ENCODE measurements at places on chromosomes 1 and 21.

DNA sequence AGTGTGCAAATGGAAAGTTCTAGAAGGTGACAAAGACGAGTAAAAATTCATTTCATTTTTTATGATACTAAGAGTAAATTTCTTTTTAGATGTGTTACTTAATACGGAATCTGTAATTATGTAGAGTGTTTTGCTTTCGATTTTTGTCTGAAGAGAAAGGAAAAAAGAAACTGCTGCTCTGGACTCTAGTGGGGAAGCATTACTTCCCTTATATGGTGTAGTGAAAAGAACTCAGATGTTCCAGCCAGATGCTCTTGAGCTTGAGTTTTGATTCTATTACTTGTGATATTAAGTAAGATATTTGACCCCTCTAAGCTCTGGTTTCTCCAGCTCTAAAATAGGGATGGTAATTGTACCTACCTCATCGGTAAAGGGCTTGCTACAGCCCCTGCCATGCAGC, 12.2 kb upstream of the GPR161 start:
- no peak for DNase-seq

DNA sequence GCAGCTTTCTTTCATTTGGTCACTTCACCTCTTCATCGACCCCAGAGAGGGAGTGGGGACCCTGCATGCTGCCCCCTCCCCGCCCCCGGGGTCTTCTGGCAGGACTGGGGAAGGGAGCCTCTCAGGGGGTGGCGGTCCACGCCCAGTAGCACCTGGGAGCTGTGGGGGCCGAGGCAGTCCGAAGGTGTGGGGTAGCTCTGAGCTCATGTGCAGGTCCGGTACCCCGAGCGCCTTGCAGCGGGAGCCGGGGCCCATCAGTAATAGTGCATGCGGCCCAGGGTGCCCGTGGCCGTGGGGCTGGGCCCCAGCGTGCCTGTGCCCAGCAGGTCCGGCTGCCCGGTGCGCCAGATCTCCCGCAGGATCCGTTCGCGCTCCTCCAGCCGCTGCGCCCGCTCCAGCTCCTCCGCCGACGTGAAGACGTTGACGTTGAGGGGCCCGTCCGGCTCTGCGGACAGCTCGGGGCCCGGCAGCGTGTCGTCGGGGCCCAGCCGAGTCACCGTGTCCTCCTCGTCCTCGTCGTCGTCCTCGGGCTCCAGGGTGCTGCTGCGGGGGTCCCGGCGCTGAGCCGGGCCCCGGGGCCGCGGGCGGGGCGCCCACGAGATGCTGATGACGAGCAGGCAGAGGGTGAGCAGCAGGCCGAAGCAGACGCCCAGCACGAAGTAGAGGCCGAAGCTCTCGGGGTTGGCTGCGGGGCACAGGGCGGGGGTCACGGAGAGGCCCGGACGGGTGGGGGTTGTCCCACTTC, 1.2 kb downstream of the EVA1B start:
- no peak for DNase-seq

DNA sequence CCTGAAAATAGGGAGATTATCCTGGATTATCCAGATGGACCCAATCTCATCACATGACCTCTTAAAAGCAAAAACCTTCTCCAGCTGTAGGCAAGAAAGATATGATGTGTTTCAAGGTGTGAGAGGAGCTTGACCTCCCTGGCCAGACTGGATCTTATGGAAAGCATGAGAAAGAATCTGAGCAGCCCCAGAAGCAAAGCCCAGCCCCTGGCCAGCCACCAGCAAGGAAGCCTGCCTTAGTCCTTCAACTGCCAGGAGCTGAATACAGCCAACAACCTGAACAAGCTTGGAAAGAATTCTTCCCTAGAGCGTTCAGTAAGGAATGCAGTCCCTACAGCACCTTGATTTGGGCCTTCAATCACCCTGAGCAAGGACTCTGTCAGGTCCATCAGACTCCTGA, 375.0 kb upstream of the CHRM3 start:
- no peak for DNase-seq

GRCh38 chr21:34885626-34886239, 163.4 kb downstream of the RUNX1 start:
- no peak for DNase-seq

DNA sequence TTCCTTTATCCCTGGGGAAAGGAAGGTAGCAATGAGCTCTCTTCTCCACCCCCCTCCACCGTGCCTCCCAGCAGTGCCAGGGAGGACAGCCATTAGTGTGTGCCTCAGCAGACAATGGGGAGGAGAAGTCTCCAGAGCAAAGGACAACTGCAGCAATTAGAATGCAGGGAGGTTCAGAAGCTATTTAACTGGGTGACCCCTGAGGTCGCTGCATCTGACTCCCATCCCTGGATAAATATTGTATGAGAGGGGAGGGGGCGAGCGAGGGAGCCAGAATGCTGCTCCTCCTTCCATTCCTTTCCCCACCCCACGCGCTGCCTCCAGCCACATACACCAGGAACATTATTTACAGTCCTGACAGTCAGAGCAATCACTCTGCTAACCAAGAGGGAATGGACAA, 59.0 kb downstream of the ERI3 start:
- no peak for DNase-seq

DNA sequence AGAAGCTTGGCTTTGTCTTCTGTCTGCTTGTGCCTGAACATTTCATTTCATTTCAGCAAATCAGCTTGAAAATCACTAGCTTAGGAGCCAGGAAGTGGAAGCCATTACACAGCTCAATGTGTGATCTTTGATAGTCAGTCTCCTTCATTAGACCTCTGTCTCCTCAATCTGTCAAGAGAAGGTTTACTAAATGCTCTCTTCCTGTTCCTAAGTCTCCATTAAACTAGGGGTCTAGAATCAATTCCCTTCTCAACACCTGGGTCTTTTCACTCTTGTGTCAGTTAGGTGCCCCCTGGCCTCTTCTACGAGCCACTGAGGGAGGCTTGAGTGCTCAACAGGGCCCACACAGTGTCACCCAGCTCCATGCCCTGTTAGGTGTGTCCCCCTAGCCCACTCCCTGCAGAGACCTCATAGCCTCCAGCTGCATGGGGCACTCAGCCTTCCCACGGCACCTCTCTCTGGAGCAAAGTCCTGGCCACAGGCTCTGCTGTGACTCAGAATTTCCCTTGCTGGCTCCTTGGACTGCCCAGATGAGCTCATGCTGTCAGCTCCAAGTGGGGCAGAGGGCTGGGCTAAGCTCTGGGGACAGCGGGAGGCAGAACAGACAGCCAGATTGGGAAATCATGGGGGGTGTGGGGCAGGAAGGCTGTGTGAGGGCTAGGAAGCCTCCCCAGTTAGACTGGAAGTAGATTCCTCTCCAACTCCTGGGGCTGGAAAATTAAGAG, 115.7 kb upstream of the IPO9 start:
- no peak for DNase-seq

DNA sequence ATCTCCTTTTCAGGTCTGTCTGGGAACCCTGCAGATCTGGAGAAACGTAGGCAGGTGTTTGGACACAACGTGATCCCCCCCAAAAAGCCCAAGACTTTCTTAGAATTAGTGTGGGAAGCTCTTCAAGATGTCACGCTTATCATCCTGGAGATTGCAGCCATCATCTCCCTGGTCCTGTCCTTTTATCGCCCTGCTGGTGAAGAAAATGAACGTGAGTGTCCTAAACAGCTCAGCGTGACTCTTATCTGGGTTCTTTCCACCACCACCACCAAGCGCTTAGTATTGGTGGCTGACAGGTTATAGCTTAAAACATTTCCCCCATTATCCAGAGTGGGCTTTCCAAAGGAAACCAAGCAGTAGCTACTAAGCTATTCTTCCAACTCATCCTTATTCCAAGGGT, 66.8 kb upstream of the LAX1 start:
- DNase-seq: no peak

- no peak for DNase-seq
These were observed 46.1 kb downstream of the GRIK1 start for GRCh38 chr21:29893687-29894086.

DNA sequence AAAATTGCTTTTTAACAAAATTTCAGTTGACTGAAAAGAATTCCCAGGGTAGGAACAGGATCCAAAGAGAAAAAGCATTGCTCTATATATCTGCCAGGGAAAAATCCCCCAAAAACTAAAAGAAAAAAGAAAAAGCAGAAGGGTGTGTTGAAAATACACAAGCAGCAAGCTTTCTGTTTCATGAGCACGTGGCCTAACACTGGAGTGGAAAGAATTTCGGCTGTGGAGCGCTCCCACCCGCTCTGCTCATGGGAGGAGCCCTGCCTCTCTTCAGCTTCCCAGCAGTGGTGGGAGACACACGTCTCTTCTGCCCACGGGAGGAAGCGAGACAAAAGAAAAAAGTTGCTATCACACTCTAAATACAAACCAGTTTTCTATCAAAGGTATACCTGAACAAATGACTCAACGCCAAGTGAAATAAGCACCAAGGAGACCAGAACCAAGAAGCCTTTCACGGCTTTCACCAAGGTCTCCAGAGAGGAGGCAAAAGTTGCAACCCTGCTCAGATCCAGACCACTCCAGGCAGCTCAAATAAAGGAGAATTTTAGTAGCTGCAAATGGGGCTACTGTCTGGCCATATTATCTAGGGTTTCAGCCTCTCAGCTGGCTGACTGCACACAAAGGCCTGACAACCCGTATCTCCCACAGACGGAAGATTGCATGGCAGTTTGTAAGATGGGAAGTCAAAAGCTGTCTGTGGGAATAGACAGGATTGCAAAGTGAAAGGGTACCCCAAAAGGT, 29.5 kb upstream of the ZNF496 start:
- no peak for DNase-seq

GRCh38 chr1:100316622-100317021, 35.7 kb upstream of the CDC14A start:
- DNase-seq: no peak

- DNase-seq: no peak
These were observed 123.2 kb downstream of the SMYD2 start for GRCh38 chr1:214404154-214404553.

DNA sequence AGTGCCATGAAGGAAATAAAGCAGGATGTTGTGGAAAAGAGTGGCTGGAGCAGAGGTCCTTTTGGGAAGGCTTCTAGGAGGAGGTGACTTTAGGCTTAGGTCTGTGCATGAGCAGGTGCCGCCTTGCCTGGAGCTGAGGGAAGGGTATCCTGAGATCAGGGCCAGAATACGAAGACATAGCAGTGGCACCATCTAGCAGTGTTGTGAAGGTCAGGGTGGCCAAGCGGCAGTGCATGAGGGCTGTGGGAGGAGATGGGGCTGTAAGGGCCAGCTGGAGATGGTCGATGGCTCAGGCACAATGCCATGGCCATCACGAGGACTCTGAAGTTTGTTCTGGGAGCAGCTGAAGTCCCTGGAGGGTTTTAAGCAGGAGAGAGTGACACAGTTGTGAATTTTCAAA, 219.5 kb downstream of the PTPRU start:
- no peak for DNase-seq

- DNase-seq: no peak
These were observed 57.9 kb downstream of the TTC3 start for GRCh38 chr21:37130971-37131370.
